NCI-H748 treated with DMSO at 0.1 percent for 48 hours (cell line): ENCODE measurements at places on chromosomes 7 and 10.

DNA sequence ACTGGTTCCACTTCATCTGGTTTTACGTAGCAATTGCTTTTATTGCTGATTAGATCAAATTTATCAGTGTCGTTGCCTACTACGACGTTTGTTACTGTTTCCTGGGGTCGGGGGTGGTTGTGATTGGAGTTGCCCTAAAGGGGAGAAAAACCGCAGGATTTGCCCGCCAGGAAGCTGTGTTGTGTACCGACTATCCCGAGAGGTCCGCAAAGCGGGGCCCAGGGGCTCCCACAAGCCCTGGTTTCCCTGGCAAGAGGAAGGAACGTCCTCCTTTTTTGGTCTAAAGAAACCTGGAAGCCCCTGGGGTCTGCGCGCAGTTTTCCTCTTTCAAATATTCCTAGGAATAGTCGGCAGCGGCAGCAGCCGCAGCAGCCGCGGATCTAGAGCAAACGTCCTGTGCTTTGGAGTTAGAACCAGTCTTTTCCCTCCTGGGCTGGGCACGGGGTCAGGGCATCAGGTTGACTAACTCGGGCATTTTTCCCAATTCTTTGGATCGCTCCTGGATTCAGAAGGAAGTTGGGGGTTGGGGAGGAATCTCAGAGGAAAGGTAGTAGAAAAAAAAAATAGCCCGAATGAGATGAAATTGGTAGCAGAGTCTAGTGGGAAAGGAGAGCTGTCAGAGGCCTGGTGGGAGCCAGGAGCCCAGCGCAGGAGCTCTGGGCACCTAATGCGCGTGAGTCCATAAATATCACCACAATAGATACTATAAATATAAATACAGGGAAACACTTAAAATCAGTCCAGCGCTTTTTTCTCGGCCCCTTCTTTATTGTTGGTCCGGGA, 4.6 kb downstream of the VAX1 start:
- no peak for DNase-seq

GRCh38 chr10:26859241-26860101, 1.3 kb downstream of the ABI1 start:
- no peak for DNase-seq

GRCh38 chr7:150400008-150400787, 21.1 kb downstream of the ZNF775 start:
- DNase-seq, result no peak

DNA sequence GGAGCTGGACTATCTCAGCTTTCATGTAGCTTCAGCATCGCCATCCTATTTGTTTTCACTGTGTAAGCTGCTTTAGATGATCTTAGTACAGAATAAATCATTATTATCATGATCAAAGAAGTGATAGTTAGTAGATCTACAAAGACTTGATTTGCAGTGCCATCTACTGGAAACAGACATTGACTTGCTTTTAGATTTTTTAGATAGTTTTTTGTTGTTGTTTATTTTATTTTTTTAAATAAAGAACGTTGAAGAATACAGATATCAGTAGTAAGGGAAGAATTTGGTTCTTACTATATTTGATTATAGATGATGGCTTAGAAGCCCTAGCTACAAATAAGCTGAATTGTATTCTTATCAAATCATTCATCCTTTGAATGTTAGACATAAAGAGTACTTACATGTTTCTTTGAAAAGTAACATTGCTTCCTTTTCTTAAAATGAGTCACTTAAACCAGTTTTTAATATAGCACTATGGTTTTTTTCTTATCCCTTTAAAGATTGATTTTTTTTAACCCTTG, 6.3 kb upstream of the SFMBT2 start:
- DNase-seq, result no peak

- DNase-seq, result no peak
Measured at GRCh38 chr7:30403477-30403876, 75.1 kb downstream of the NOD1 start.

DNA sequence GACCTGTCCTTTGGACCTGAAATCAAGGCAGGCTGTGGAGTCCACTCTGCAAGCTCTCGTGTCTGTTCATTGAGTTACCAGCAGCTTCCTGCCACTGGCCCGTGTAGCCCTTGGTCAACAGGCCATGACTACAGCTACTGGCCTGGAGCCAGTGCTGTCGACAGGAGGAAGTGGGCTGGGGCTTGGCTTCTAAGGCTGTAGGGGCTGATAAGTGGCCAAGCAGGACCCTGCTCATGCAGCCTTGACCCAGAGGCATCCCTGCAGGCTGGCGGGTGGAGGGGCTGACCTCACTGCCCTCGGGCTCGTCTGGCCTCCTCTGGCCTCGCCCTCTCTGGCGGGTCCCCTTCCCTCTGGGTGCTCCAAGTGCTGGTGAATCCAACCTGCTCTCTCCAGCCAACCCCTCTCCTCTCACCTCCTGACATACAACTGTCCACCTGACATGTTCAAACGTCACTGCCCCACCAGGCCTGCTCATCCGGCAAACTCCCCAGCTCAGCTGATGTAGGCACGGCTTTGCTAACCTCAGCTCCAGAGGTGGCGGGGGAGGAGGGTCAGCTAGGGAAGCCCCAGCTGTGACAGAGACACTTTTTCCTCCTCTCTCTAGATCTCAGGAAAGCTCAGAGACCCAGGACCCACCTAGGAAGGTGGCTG, 188.6 kb upstream of the LYZL2 start:
- DNase-seq, result no peak

GRCh38 chr7:117395743-117396142, 31.6 kb downstream of the ASZ1 start:
- no peak for DNase-seq

GRCh38 chr10:119336599-119336998, 129.2 kb downstream of the GRK5 start:
- no peak for DNase-seq
